ENCODE measurements at places on chromosomes 5 and 9.

- no peak for DNase-seq
These were observed 234.4 kb downstream of the MAST4 start for GRCh38 chr5:66830636-66831035.

DNA sequence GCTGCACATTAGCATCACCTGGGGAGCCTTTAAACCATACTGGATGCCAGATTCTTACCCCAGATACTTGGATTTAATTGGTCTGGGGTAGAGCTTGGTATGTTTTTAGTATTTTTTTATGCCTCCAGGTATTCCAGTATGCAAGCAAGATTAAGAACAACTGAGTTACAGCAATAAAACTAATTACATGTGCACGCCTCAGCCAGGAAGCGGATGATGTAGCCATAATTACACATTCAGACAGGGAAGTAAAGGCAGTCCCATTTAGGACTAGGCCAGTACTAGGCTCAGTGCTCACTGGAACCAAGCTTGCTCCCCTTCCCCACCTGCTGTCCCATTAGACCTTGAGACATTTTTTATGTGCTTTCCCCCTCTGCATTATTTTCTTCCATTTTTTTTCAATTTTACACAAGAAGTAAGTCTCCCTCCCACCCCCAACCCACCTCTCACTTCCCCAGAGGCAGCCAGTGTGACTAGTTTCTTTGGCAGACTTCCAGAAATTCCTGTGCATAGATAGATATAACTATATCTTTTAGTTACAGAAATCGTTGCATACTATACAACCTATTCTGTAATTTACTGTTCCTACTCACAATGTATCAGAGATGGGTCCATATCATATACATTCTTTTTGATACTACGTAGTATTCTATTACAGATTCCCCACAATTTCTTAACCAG is 7.1 kb upstream of the GNAQ start:
- no peak for DNase-seq

DNA sequence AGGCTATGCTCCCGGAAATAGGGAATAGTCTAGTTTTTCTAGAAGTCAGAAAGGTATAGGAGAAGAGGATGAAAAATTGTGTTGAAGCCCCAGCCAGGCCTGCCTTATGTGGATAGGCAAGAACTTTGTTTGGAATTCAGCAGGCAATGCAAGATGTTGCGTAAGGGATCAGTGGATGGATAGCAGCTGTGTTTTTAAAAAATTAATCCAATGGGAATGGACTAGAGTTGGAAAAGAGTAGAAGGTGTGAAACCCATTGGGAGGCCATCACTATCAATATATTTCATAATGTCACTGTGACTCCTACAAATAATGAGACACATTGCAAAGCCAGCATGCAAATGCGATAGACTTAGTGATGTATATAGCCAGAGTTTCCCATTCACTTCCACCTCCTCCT is 281.9 kb downstream of the MARCHF11 start:
- DNase-seq = no peak

DNA sequence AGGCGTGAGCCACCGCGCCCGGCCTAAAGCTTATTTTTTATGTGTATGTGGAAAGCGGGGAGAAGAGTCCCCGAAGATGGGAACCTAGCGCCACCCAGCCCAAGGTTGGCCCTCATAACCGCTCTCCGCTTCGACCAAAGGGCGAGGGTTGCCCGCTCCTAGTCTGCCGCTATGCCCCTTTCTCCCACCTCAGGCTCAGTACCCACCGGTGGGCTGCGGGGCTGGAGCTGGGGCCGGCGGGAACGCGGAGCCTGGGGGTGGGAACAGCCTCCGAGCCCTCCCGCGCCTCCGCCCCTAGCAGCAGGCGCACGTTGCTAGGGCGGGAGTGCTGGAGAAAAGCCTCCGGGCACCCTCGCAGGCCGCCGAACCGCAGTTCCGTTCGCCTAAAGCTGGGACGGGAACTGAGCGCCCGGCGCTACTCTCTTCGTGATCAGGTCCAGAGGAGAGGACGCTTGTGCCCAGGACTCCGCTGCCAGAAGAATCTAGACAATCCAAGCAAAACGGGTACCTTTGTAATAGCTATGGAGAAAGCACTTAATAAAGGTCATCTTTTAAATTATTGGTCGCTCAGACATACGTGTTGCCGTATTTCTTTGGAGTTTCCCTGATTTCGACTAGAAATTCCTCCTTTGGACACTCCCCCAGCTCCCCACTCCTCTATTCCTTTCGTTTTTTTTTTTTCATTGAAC is at the start of gene WDR31:
Gene WDR31 (minus strand): TSS at position 265 of the 689 bp plus-strand sequence. CDS start 8,253 bp downstream, outside the sequence.
- peak; percentile 89 for DNase-seq

DNA sequence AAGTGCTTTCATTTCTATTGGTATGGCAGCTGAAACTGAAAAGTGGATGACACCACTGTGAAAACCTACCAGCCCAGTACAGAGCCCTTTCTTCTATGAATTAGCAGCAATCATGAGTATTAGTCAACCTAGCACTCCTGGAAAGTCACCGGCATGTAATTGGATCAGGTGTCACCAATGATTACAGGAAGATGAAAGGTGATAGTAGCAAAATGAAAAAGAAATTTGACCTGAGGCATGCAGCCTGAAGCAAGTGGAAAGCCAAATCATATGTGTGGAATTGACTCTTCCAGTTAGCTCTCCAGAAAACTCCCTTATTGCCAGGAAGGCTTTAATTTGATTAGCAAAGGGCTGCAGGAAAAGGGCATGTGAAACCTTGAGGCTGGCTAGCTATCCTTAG is 81.2 kb upstream of the NAA35 start:
- no peak for DNase-seq

GRCh38 chr9:79946712-79947111 is 374.9 kb downstream of the TLE4 start:
- no peak for DNase-seq

- DNase-seq = no peak
These were observed 1181.0 kb upstream of the DMAC1 start for GRCh38 chr9:8980496-8981013.

GRCh38 chr5:138932171-138932810 is 57.2 kb upstream of the LRRTM2 start:
- no peak for DNase-seq

GRCh38 chr5:124104821-124105220 is 592.8 kb downstream of the CSNK1G3 start:
- no peak for DNase-seq

GRCh38 chr5:107253246-107253645 is 417.5 kb downstream of the EFNA5 start:
- DNase-seq = no peak

DNA sequence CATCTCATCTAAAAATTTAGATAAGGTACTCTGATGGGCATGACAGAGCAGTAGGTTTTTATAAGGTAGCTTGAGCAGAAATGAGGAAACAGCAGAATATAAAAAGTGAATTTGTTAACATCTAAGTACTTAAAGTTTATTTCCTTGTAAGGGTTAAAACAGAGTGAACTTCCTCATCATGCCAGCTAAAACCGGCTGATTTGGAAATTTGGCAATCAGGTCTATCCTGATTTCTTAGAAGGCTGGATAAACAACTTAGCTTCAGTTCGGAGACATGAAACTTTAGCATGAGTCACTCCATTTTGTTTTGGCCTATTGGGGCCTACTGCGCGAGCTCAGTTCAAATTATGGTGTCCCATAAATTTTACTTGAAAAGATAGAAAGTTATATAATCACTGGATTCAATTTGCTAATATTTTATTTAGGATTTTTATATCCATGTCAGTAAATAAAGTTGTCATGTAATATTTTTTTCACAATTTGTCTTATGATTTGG is 241.6 kb upstream of the RORB start:
- DNase-seq = no peak

- no peak for DNase-seq
These were observed 264.8 kb downstream of the HSPA4 start for GRCh38 chr5:133316346-133317343.

GRCh38 chr9:127822108-127822507 is 19.4 kb downstream of the FPGS start:
- peak; percentile 53 for DNase-seq

GRCh38 chr9:16193066-16193465 is 640.2 kb downstream of the CCDC171 start:
- DNase-seq = no peak

GRCh38 chr9:115680231-115680630 is 473.4 kb upstream of the PAPPA start:
- no peak for DNase-seq

DNA sequence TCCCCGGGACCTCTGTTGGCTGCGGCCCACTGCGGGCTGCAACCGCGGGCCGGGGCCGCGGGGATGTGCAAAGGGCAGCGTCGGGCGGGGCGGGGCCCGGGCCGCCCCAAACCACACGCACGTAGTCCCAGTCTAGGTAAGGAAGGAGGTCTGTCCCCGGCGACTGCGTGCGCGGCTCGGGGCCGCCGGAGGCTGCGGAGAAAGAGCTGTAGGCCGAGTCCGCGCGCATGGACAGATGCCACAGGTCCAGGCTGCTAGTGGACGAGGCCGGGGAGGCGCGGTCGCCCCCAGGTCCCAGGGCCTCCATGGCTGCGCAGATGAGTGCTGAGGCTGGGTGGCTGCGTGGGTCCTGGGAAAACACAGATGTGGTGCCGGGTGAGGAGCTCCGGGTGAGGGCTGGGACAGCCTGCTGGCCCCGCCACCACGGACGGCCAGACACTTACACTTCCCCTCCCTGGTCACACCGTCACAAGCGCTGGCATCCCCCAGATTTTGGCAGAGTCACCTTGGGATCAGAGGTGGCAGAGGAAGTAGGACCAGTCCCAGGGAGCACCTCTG is 4.5 kb downstream of the SHROOM1 start:
- DNase-seq = no peak

DNA sequence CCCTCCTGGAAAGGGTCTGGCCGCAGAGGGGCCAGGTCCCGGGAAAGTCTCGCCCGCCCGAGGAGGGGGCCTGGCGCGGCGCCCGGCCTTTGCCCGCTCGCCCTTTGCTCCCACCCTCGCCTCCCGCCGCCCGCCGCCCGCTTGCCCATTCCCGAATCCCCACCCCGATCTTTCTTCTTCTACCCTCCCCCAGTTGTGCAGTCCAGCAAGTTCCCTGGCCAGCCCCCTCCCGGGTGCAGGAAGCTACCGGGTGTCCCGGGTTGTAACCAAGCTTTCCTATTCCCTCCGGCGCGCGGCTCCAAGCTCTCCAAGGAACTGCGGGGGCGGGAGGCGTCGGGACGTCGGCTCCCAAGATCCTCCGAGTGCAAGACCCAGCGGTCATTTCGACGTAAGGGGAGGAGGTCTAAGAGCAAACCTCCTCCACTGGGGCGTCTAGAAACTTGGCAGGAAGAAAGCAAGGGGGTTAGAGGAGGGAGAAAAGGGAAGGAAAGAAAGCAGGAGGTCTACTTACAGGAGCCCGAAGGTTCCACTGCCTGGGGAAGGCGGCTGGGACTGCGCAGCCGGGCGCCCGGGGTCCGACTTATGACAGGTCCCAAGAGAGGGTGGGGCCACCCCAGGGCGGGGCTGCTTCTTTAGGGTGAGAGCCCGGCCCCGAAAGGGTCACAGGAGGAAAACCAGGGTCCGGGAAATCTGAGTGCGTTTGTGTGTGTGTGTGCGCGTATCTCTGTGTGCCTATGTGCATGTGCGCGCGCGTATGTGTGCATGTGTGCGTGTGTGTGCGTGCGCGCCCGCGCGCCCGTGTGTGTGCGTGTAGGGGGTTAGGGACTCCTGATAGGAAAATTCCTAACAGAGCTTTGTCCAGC is at the start of gene PTGR1:
Gene PTGR1 (minus strand): TSS at position 556 of the 863 bp plus-strand sequence. CDS start 2,225 bp downstream, outside the sequence.
- peak; percentile 72 for DNase-seq

DNA sequence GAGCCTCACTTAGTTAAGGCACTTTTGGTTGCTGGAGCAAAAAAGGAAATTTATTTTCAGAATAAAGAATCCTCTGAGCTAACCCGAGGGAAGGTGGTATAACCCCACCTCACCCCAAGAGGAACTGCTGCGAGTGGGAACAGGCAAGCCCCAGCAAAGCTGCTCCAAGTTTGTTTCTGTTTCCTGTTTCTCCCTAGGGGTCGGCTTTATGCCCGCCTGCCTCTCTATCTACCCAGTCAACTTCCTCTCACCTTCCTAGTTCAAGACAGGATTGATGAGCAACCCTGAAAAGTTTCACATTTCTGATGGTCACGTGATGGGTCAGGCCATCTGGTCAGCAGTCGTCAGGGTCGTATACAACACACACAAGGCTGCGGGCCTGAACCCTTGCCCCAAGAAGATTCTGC is 31.1 kb downstream of the TRIO start:
- no peak for DNase-seq

GRCh38 chr9:84340535-84340934 is at the start of gene SLC28A3:
TSS of gene SLC28A3 (minus strand) at chr9:84340758. CDS start at chr9:84340633, 125 bp downstream.
- no peak for DNase-seq

- DNase-seq = no peak
These were observed 13.4 kb upstream of the GAPT start for GRCh38 chr5:58477760-58478376.

- no peak for DNase-seq
These were observed 56.9 kb upstream of the COL15A1 start for GRCh38 chr9:98886691-98887229.

DNA sequence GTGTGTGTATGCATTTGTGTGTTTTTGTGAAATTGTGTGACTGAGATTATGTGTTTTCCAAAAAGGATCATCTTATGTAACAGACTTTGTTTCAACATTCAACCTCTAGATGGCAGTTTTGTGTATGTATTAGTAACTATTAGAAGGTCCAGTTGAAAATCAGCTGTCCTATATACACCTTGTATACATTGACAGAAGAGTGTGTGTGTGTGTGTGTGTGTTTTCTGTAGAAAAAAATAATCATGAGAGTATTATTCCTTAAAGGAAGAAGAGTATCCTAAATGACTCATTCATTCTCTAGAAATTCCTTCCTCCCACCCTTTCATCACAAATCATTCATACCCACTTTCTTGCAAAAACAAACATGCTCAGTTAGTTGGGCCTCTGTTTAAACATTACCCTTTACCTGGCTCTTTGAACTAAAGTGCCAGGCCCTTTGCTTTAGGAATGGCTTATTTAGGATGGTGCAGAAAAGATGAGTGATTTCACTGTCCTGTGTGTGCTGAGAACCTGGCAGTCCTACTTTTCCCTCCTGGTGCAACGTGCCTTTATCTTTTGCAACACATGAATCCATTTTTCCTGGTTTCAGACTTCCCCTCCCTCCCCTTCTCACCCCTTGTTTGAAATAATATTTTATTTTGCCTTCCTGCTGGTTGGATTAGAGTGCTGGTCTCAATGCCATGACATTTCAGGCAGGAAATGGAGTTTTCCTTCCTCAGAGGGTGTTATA is 152.2 kb downstream of the ARHGAP26 start:
- peak; percentile 43 for DNase-seq

- DNase-seq = peak; percentile 15
These were observed 14.3 kb downstream of the DAP start for GRCh38 chr5:10746711-10747110.

All from putamen (tissue), 1 donor.